ENCODE measurements at places on chromosomes 6 and 20.

- DNase-seq: no peak
Observed at GRCh38 chr6:147769496-147770087, 261.1 kb downstream of the SAMD5 start.

GRCh38 chr6:139777202-139777970 is 402.9 kb upstream of the CITED2 start:
- no peak for DNase-seq

DNA sequence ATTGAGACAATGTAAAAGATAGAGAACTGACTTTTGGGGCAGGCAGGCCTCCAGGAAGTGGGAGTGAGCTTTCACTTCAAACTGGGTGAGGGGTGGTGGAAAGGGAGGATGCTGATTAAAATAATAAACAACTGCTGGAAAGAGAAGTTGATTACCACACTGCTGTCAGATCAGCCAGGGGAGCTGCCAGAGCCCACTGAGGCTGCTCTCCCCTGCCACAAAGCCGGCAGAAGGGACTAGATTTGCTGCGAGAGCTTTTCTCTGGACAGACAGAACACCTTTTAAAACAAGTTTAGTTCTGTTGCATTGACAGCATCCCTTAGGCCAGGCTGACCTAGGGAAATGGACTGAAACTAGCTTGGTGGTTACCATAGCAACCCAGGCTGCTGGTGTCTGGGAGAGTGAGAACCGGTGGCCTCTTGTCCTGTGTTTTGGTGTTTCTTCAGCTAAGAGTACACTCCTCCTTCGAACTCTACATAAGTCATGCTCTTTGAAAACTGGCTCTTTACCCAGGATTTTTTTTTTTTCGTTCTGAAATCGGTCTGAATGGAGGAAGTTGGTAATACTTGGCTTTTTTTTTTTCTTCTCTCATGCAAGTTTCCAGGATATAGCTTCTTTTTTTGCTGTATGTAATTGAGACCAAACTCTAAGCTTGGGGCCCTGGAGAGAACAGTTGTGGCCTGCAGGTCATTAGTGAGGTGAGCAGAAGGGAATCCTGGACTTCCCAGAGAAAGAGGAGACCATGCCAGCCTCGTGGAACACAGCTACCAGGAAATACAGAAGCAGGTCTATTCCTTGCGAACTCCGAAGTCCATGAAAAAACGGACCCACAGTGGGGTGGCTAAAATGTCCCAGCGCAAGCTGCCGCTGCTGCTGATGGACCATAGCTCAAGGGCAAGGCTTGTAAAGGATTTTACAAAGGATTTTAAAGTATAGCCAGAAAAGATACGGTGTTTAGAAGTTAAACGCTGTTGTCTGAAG is 374.4 kb downstream of the UTRN start:
- DNase-seq: peak; percentile 1

DNA sequence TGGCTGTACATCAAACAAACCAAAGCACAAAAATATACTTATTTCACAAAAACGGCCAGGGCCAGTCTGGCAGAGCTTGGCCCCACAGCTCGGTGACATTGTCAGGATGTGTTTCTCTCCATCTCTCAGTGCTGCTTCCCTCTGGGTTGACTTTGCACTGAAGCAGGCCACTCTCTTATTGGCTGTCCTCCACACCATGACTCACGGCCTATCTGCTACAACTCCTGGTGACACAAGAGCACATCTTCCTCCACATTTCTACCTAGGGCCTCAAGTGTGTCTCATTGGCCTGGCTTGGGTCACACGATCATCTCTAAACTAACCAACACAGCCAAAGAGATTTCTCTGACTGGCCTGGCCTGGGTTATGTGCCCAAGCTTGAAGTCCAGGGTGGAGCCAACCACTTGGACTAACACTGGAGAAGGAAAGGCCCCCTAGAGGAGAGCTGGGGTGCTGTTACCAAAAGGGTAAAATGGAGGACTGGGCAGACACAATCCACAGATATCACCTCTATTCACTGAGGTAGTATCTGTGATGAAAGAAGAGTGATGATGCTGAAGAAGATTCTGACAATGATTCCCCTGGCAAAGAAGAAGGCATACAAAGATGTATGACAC is 159.8 kb upstream of the TSHZ2 start:
- DNase-seq: no peak

GRCh38 chr6:125598422-125598821 is 151.0 kb upstream of the HEY2 start:
- no peak for DNase-seq

DNA sequence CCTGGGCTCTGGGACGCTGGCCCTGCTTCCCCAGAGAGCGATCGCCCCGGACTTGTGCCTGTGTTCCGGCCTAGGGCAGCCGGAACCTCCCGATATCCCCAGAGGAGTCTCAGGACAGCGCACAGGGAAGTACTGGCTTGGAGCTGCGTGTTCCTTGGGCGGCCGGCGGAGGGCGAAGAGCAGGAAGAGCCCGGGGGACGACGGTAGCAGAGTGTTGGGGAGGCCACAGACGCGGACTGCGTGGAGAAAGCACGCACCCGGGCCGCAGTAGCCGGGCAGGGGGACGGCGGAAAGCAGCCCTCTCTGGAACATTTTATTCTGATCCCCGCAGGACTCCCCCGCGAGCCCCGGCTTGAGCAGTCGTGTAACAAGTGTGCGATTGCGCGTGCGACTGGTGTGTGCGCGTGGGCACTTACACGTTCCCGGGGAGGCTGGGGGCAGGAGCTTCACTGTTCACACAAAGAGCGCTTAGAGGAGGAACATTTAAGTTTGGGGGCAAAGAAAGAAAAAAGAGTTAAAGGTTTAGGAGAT is 36.1 kb downstream of the NCR2 start:
- DNase-seq: peak; percentile 27

DNA sequence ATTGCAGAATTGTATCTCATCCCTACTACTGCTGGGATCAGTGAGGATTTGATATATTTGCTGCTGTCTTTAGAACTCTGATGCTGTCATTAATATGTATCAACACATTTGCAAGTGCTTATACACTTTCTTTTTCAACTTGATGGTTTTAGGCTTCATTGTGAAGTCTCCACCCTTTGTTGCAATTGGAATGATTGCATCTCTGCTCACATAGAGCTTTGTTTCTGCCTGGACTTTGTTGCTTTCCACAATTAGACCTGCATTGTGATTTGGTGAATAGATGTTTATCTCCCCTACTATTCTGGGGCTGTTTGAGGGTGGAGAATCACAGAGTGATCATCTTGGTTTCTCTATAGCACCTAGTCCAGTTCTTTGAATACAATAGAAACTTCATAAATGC is 666.7 kb downstream of the EPM2A start:
- no peak for DNase-seq

All from stimulated activated CD4-positive, alpha-beta T cell treated with anti-CD3 and anti-CD28 coated beads, Interleukin-2, amount 100 ng/mL, for 24 hours (primary cell).